Activated T-cell treated with anti-CD3 and anti-CD28 coated beads for 4 hours (primary cell): ENCODE measurements at places on chromosomes 4 and X.

DNA sequence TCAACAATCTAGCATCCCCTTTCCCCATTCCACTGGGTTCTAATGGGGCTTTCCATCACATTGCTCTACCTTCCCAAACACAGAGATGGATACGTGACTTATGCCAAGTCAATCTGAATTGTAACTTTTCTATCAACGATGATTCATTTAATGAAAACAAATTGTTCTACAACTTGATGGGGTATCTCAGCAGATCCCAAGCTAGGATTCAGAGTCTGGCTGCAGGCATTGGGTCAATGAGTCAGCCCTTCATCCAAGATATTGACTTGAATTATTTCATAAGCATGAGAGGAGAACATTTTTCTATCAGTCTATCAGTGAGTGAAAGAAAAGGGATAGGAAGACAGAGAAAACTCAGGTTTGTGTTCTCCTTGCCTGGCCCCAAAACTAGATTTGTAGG lies 15.0 kb upstream of the HPGDS start:
- no peak for DNase-seq

- no peak for DNase-seq
Observed at GRCh38 chr4:24809815-24810405, 14.5 kb downstream of the SOD3 start.

DNA sequence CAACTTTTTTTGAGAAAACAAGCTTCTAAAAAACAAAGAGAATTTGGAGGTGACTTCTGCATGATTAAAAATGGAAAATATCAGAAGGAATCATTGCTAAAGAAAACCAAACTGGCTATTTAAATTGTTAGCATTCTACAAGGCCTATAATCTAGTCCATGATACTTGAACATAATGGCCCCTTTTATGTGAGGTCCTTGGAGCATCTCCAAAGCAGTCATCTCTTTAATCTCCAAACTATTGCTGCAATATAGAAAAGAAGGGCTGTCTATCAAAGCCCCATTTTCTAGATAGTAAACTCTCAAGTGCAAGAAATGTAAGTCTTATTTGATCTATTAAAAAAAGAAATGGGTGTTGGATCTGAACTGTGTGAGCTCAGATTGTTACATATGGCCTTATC lies 615.1 kb downstream of the CENPC start:
- no peak for DNase-seq

- DNase-seq = no peak
Observed at GRCh38 chr4:174561560-174561959, 39.3 kb upstream of the HPGD start.

GRCh38 chrX:153371256-153371655 lies 29.9 kb downstream of the PNMA6E start:
- no peak for DNase-seq
